Activated CD8-positive, alpha-beta memory T cell treated with anti-CD3 and anti-CD28 coated beads, Interleukin-2, amount 10 ng/mL, durations not matched to agents 7 days and 5 days (primary cell): ENCODE measurements at places on chromosomes 13 and 19. TPM values are rescaled to one million over a fixed set of nuclear protein-coding genes. Genes with fewer than 3 reads are reported as not detected.

Gene PSG11
- total RNA-seq, result not detected

Gene ZNF223
- 0.20 TPM for total RNA-seq

Gene ADAT3
- 11.4 TPM for total RNA-seq

Gene CD79A
- 4.1 TPM for total RNA-seq

Gene BRCA2
- 37.8 TPM for total RNA-seq

Gene TMEM150B
- total RNA-seq, result 2.4 TPM

Gene CGB3
- total RNA-seq, result not detected

Gene STOML3
- not detected for total RNA-seq

Gene CADM4
- total RNA-seq, result 0.12 TPM

Gene PABPC3
- 0.52 TPM for total RNA-seq

Gene MPV17L2
- total RNA-seq, result 8.2 TPM

Gene UBL3
- 10.2 TPM for total RNA-seq

Gene METTL21C
- total RNA-seq, result not detected

Gene CLN5
- total RNA-seq, result 8.4 TPM

Gene IL12RB1
- 76.2 TPM for total RNA-seq

Gene MED25
- total RNA-seq, result 70.5 TPM

Gene MAMSTR
- total RNA-seq, result 1.1 TPM

Gene CGB1
- not detected for total RNA-seq

Gene HNRNPA1L2
- 9.7 TPM for total RNA-seq

Gene ALOX5AP
- 220 TPM for total RNA-seq

Gene HRC
- not detected for total RNA-seq

Gene NLRP11
- not detected for total RNA-seq

Gene EEF1AKMT1
- total RNA-seq, result 7.5 TPM

Gene ZNF45
- 17.1 TPM for total RNA-seq

Gene FIZ1
- total RNA-seq, result 15.7 TPM

Gene FUZ
- total RNA-seq, result 23.0 TPM

Gene SIGLEC10
- total RNA-seq, result 2.1 TPM

Gene SRRM5
- 0.37 TPM for total RNA-seq

Gene HTR2A
- not detected for total RNA-seq

Gene HS6ST3
- not detected for total RNA-seq

Gene HCST
- 184 TPM for total RNA-seq

Gene LAIR1
- total RNA-seq, result 71.6 TPM

Gene LATS2
- 4.7 TPM for total RNA-seq

Gene CYP4F2
- not detected for total RNA-seq

Gene SMIM44
- not detected for total RNA-seq

Gene ZNF844
- 1.5 TPM for total RNA-seq

Gene PSG7
- not detected for total RNA-seq

Gene RYR1
- 1.6 TPM for total RNA-seq

Gene SULT2A1
- total RNA-seq, result not detected

Gene TSHZ3
- 0.94 TPM for total RNA-seq

Gene ZNF285
- total RNA-seq, result 1.2 TPM
